ENCODE measurements at places on chromosomes 13 and 19. TPM values are rescaled to one million over a fixed set of nuclear protein-coding genes. Genes with fewer than 3 reads are reported as not detected.
A peak's percentile ranks its signal among the peaks of the same experiment; 100 is the strongest.

SGCG gene
- total RNA-seq, result 22.2 TPM

DNA sequence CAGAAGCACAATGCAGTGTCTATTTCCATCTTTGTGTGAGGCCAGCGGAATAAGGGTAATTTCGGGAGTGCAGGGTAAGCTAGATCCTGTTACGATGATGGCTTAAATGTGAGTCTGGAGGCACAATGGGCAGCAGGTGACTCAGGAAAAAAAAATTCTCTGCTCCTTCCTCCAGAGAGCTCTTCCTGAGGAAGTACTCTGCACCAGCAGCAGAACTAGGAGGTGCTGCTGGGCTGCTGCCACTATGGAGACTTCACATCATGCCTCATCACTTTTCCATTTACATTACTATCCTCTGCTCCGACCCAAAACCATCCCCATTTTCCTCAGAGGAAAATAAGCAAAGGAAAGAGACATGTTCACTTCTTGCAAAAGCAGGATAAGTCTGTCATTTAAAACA lies 282.0 kb downstream of the DNAJC15 start:
- no peak for DNase-seq

- no peak for DNase-seq
These were observed 47.6 kb upstream of the GPI start for GRCh38 chr19:34317311-34317927.

DNA sequence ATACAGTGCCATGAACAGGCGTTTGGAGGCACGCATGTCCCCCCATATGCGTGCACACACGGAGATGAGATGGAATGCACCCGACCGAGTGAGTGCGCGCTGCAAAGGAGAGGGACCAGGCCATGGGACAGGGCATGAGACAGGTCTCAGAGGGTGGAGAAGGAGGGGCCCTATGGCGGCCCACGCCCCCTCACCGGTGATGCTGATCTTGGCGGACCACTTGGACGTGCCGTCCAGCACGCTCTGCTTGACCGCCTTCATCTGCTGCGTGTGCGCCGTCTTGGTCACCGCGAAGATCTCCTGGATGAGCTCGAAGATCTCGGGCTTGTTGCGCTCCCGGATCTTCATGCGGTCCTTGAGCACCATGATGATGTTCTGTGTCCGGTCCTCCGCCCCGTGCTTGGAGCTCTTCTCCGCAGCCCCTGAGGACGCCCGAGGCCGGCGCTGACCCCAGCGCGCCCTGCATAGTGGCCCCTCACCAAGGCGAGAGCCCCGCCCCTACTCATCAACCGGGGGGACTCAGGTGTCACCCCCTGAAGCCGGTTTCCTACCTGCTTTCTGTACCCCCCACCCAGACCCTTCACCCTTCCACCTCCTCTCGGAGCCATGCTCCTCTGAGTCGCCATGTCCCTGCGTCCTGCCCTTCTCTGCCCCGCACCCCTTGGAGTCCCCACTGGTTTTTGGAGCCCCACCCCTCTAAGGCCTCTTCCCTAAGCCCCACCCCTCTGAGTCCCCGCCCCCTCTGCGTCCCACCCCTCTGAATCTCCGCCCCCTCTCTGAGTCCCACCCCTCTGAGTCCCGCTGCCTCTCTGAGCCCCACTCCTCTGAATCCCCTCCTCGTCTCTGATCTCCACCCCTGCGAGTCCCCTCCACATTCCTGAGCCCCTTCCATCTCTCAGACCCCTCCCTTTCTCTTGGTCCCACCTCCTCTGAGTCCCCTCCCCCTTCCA lies 40.8 kb downstream of the UNC13A start:
- no peak for DNase-seq

DNA sequence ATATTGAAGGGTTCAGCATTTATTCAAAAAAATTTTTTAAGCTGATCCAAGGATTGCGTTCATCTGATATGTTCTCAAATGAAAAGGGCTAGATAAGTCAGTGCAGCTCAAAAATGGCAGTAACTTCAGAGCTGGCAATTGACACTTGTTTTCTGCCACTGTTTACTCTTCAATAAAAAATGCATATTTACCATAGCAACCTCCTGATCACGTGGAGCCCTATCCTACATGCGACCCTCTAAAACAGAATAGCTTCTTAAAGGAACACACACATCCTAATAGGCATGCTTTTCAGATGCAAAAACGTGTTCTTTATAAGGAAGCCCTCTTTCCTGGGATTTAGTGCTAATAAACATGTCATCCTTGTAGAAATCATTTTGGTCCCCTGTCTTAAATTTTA lies 150.2 kb downstream of the ZNF536 start:
- no peak for DNase-seq

DNA sequence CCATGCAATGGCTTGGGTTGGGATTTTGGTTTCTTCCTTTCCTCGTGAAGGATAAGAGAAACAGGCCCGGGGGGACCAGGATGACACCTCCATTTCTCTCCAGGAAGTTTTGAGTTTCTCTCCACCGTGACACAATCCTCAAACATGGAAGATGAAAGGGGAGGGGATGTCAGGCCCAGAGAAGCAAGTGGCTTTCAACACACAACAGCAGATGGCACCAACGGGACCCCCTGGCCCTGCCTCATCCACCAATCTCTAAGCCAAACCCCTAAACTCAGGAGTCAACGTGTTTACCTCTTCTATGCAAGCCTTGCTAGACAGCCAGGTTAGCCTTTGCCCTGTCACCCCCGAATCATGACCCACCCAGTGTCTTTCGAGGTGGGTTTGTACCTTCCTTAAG lies 24.1 kb downstream of the SPC24 start:
- DNase-seq, result no peak

SHANK1 gene
- 2.9 TPM for total RNA-seq

GRCh38 chr13:21074546-21074945 lies 13.2 kb upstream of the LATS2 start:
- DNase-seq, result peak; percentile 81

DNA sequence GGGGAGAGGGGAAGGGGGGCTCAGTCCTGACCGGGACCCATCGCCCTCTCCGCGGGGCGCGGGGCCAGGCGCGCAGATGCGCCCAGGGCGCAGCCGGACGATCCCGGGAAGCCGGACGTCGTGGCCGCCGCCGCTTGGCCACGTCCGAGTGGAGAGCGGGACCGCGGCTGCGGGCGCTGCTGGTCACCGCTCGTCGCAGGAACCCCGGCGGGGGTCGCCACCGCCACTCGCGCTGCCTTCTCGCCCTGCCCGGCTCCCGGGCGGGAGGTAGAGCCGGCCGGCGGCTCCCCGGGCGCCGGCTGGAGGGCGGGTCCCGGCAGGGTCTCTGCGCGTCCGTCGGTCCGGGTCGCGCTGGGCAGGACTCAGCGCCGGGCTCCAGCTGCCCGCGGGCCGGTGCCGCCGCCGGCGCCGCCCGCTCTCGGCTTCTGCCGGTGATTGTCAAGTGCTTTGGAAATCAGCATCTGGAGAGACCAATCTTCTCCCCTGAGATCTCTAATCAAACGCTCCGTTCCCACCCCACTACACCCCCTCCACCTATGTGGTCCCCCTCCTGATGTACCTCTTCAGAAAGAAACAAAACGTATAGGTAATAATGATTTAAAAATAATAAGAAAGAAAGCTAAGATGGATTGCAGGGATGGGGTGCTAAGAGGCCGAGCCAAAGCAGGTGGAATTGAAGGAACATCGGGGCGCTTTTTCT lies 464.4 kb downstream of the ITGBL1 start:
- DNase-seq, result no peak

RYR1 gene
- total RNA-seq, result 21.1 TPM

Measured in skin of body (tissue), 3 donors.